ENCODE measurements at places on chromosomes 13 and 19.

DNA sequence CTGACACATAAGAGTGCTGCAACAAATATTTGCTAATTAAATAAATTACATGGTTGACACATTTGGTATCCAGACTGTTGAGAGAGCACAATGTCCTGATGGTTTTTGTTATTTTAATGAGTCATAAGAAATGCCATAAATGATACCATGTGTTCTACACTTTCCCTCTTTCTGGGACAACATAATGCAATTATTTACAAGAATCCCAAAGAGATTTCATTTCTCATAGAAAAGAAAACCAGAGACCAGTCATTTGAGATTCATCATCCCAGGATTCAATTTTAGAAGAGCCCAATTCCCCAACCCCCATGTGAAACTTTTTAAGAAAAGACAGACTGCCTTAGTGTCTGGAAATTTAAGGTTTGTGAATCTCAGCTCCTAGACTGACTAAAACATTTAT, 399.6 kb downstream of the DCT start:
- no peak for DNase-seq

DNA sequence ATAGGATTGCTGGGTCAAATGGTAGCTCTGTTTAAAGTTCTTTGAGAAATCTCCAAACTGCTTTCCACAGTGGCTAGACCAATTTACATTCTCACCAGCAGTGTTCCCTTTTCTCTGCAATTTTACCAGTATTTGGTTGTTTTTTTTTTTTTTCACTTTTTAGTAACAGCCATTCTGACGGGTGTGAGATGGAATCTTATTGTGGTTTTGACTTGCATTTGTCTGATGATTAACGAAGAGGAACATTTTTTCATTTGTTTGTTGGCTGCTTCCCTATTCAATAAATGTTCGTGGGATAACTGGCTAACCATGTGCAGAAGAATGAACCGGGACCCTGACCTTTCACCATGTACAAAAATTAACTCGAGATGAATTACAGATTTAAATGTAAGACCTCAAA, 31.2 kb downstream of the CYP4F2 start:
- DNase-seq = no peak

DNA sequence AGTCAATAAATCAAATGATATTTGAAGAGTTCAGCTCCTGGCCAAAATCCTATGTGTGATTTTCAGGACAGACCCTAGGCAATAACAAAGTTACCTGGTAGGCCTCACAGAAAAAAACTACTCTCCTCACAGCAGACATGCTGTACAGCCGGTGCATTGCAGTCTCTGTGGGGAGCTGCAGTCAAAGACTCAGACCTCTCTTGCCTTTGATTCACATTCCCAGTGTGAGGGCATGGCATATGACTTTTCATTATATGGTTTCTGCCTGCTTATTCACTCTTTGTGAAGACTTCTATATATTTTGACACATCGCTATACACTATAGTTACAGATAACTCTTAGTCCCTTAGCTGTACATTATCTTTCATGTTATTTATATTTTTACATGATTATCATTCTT, 2684.3 kb upstream of the PCDH20 start:
- no peak for DNase-seq

GRCh38 chr19:7236153-7236552, 58.1 kb downstream of the INSR start:
- no peak for DNase-seq

DNA sequence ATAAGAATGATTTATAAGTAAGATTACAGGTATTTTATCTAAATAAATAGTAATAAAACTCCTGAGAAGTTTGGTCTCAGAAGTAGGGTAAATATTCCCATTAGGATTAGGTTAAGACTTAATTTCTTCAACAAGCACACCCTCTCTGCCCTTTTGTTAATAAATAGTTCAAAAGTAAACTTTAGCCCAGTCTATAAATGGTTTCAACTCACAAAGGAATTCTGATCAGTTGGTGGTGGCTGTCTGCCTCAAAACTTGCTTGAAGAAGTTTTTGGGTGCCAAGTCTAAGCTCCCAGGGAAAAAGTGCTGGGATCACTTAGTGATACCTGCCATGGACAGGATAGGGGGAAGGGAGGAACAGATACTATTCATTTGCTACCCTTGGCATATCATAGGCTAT, 22.9 kb downstream of the MBNL2 start:
- no peak for DNase-seq

- no peak for DNase-seq
These were observed 285.8 kb upstream of the PCDH9 start for GRCh38 chr13:67515895-67516294.

DNA sequence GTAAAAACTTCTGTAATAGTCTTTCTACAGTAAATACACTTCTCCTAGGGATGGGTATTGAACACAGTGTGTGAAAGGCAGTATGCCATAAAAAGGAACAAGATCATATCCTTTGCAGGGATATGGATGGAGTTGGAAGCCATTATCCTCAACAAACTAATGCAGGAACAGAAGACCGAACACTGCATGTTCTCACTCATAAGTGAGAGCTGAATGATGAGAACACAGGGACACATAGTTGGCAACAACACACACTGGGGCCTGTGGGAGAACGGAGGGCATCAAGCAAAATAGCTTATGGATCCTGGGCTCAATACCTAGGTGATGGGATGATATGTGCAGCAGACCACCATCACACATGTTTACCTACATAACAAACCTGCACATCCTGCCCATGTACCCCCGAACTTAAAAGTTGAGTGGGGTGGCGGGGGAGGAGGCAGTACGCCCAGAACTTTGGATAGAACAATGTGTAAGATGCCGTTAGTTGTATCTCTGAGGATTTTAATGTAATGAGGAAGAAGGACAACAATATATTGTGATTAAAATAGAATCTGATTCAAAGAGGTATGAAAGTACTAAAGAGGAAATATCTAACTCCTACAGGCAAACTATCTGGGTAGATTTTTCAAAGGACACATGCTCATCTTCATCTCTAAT, 183.2 kb downstream of the NDFIP2 start:
- no peak for DNase-seq

DNA sequence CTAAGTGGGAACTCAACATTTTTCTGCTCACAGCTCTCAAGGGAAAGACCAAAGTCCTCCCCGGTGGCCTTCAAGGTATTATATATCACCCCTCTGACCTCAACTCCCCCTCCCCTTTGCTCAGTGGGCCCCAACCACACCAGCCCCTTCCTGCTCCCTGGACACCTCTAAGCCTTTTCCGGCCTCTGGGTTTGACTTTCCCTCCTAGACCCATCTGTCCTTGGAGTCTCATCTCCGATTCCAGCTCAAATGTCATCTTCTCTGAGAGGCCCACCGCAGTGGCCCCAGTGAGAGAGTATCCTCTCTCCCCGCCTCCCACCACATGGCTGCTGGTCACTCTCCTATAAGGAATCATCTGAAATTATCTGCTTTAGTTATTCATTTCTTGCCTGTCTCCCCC, 941 bp upstream of the UHRF1 start:
- DNase-seq = no peak

GRCh38 chr13:40590112-40590862, 76.2 kb downstream of the FOXO1 start:
- DNase-seq = no peak

- no peak for DNase-seq
These were observed 1.2 kb downstream of the SEMA6B start for GRCh38 chr19:4557971-4558941.

GRCh38 chr19:16400911-16401591, 70.7 kb downstream of the EPS15L1 start:
- DNase-seq = no peak

DNA sequence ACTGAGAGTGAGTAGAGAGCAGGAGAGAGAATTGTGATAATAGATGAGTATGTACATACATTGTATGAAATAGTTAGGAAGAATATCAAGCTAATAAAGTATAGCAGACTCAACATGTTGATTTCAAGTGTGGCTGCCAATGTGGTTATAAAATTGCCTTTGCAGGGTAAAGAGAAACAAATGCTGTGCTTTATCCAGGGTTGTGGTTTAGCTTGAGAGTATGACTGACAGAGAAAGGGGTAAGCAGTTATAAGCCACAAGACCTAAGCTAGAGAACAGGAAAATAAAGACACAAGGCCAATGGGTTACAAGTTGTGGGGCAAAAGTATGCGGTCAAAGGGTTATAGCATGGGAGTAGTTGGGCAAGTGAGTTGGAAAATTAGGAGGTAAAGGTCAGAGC, 1217.5 kb downstream of the DIAPH3 start:
- DNase-seq = no peak

DNA sequence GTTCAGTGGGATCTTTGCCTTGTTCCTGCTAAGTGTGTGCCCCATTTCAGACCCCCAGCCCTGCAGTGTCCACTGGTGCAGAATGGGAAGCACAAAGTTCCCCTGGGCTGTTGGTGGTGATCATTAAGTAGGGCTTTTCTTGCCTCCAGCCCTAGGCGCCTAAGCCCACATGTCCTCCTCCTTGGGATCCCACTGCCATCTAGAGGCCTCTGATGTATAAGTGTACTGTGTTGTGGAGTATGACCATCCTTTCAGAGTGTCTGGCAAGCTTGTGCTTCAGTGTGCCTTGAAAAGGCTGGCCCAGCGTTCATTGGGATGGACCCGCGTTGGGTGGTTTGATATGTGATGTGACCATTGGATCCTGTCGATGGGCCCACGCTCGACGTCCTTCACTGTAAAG, 71.2 kb downstream of the WASF3 start:
- DNase-seq = no peak

GRCh38 chr19:12785431-12786031, 5.8 kb upstream of the JUNB start:
- DNase-seq = no peak

DNA sequence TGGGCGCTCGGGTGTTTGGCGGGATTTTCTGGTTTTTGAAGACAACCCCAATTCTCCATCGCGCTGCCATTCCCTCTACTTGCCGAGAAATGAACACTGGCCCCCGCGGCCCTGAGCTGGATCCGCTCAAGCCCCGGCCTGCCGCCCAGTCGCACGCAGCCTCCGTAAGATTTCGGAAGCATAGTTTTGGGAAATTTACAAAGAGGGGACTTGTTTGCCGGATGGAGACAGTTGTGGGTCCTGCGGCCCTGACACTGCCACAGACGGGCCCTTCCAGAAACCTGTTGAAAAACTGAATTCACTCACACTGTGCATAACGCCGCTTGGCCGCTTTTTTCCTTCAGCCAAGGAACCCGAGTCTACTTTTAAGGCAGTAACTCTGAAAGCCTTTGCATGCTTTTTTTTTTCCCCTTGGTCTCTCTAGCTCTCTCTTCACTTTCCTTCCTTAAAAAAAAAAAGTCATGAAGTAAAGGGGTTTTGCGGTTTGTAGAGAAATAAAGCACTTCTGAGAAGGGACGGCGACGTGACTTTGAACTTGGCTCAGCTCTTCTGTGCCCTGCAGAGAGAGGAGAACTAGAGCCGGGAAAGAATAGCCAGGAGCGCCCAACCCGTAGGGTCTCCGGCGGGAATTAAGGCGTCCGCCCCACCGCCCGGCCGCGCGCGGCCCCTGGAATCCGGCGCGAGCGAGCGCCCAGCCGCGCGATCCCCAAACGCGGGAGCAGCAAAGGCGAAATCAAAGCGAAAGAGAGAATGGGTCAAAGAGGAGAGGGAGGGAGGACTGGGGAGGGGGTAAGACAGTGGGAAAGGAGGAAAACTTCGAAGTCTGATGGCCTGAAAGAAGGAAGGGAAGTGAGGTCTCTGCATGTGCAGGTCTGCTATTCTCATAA, 3.4 kb upstream of the ZIC2 start:
- no peak for DNase-seq

- no peak for DNase-seq
These were observed 85.8 kb downstream of the ZC3H13 start for GRCh38 chr13:45966715-45967114.

DNA sequence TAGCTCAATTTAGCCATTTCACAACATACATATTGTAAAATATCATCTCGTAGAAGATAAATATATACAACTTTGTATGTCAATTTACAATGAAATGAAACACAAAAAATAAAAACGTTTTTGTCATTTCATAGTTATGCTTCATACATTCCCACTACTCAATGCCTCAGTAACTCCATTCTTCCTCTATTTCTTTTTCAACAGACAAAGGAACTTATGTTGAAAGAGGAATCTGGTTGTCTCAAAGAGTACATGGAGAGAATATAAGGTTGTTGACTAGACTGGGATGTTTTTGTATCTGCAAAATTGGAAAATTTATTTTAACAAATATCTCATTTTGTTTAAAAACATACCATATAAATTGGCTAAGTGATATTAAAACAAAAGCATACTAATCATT, 12.8 kb downstream of the KCTD12 start:
- DNase-seq = no peak

DNA sequence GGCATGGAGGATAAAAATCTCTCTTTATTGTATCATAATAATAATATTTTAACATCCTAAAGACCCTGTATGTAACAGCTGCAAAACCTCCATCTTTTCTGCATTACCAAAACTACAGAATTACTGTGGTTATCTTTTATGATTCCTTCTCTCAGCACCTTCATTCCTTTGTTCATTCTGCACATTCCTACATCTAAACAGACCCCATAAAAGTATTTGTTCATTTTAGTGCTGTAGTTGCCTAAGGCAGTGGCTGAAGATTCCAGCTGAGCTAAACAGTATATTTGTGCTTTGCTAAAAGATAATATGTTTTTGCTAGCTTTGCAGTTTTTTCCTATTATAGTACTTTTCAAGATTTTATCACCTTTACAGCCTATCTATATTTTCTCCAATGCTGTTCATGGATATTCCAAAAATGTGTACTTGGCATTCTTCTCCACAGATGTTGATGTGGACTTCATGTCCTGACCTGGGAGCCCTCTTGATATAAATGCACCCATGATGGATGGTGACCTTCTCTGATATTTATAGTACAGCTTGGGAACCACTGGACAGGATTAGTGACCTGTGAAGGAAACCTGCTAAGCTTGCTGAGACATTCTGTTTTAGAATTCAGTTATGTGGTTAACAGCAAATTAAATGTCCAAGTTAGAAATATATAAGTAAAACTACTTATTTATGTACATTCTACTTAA, 2832.9 kb upstream of the PCDH20 start:
- no peak for DNase-seq

GRCh38 chr13:76934671-76935070, 13.6 kb upstream of the ACOD1 start:
- DNase-seq = no peak

GRCh38 chr13:39637890-39638289, 17.6 kb upstream of the COG6 start:
- no peak for DNase-seq

DNA sequence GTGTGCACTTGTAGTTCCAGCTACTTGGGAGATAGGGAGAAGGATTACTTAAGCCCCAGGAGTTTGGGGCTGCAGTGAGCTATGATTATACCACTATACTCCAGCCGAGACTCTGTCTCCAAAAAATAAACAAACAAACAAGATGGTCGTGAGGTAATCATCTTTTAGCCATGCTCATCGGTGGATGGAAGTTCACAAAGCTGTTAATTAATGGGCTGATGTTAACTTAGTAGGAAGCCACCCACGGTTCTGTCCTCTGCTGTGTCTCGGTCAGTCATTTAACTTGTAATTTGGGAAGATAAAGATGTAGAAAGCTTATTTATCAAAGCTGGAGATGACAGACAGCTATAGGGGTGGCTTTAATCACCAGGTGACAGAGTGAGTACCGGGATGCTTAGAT, 64.9 kb downstream of the ARHGEF18 start:
- DNase-seq = no peak

GRCh38 chr13:53562419-53562818, 533.8 kb downstream of the OLFM4 start:
- no peak for DNase-seq

- DNase-seq = no peak
These were observed 948.4 kb downstream of the UQCRFS1 start for GRCh38 chr19:28264556-28264955.

All from NCI-H187 treated with DMSO at 0.1 percent for 48 hours (cell line).